Naive thymus-derived CD4-positive, alpha-beta T cell (primary cell): ENCODE measurements at places on chromosomes 16 and 17.

DNA sequence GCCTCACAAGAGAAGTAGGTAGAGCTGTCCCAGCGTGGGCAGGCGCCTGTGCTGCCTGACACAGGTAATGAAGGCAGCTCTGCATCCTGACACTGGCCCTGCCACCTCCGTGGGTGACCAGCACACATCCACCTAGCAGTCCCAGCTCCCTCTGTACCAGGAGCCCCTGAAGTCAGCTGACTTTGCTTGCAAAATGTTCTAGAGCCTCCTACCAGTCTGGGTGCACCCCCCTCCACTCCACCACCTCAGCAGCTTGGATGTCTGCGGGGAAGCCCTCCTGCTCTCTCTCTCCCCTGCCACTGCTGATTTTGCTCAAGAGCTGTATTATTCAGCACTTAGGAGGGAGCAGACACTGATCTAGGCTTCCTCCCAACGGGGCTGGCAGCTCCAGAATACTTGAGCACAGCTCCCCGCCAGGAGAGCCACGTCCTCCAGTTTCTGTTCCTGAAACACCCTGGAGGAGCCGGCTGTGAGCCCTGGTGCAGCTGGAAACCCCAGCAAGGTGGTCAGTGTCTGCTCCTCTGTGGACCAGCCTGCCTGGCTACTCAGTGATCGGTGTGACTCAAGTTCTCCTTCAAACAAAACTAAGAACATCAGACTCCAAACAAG lies 1.0 kb downstream of the RNF166 start:
- no peaks in the 10 kb centered on the region for H3K27me3 ChIP-seq
- peak overlapping the region; percentile 56 for H3K4me3 ChIP-seq
- H3K36me3 ChIP-seq, result no peaks in the 10 kb centered on the region
- DNase-seq, result peak; percentile 52
- H3K27ac ChIP-seq, result peak overlapping the region; percentile 88

GRCh38 chr16:30766933-30767284 lies 4.8 kb downstream of the RNF40 start:
- DNase-seq, result no peak
- H3K27me3 ChIP-seq, result no peaks in the 10 kb centered on the region
- H3K27ac ChIP-seq, result no peak overlapping the region
- H3K36me3 ChIP-seq, result peaks cover 97% of the 10 kb centered on the region
- peaks cover 32% of the 10 kb centered on the region for H3K4me1 ChIP-seq

DNA sequence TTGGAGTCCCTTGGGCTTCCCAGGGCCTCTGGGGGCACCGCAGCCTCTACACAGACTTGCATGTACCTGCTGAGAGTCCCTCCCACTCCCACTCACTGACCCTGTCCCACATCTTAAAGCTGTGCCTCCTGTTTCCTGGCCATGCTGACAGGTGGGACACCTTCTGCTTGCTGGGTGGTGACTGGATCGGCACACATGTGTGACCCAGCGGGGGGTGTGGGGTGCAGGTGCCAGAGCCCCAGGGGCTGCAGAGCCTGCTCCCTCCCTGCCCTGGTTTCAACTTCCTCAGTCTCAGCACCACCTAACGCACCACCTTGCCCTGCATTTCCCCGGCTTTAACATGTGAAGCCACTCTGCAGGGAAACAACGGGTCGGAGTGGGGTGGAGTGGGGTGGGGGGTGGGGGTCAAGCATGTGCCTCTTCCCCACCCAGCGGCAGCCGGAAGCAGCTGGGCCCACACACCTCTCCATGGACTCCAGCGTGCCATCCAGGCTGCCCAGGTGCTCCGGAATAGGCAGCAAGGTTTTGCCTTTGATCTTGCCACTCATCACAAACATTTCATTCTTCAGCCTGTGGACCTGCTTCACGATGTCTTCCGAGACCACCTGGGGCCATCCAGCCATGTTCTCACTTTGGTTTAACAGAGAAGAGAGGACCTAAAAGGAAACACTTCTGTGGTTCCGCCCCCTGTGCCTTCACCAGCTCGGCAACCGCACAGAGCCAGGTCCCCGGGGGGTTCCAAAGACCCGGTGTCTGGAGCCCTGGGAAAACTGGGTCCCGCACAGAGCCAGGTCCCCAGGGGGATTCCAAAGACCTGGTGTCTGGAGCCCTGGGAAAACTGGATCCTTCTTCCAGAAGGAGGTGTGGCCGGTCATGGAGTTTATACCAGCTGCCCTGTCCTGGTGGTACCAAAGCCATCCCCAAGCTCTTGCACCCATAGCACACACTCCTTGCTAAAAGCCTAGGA lies 4.7 kb downstream of the DNAH17 start:
- H3K27ac ChIP-seq, result no peak overlapping the region
- H3K36me3 ChIP-seq, result no peaks in the 10 kb centered on the region
- H3K27me3 ChIP-seq, result no peaks in the 10 kb centered on the region

DNA sequence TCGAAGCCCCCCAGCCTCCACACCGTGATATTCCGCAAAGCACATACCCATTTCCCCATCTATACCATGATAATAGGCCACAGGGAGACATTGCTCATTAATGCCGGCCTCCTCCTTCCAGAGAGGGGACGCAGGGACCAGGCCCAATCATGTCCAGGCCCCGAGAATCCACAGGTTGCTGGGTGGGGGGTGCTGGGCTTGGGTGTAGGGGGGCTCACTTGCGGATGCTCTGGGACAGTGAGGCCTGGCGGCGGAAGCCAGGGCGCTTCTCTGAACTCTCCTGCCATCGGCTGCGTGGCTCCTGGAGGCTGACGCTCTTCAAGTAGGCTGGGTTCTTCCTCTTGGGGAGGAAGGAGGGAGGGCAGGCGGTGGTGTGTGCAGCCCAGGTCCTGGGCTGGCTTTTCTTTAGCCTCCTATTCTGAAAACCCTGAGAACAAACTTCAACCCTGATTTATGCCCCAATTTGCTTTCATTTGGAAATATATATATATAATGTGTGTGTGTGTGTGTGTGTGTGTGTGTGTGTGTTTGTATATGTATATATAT lies 12.2 kb downstream of the AANAT start:
- no peak for DNase-seq
- no peaks in the 10 kb centered on the region for H3K36me3 ChIP-seq
- H3K4me3 ChIP-seq, result no peak overlapping the region
- no peaks in the 10 kb centered on the region for H3K4me1 ChIP-seq

GRCh38 chr17:44086364-44087311 lies 16.1 kb downstream of the G6PC3 start:
- no peaks in the 10 kb centered on the region for H3K27me3 ChIP-seq
- no peak overlapping the region for H3K4me3 ChIP-seq
- H3K36me3 ChIP-seq, result peaks cover 77% of the 10 kb centered on the region
- H3K4me1 ChIP-seq, result no peaks in the 10 kb centered on the region
- no peak for DNase-seq

DNA sequence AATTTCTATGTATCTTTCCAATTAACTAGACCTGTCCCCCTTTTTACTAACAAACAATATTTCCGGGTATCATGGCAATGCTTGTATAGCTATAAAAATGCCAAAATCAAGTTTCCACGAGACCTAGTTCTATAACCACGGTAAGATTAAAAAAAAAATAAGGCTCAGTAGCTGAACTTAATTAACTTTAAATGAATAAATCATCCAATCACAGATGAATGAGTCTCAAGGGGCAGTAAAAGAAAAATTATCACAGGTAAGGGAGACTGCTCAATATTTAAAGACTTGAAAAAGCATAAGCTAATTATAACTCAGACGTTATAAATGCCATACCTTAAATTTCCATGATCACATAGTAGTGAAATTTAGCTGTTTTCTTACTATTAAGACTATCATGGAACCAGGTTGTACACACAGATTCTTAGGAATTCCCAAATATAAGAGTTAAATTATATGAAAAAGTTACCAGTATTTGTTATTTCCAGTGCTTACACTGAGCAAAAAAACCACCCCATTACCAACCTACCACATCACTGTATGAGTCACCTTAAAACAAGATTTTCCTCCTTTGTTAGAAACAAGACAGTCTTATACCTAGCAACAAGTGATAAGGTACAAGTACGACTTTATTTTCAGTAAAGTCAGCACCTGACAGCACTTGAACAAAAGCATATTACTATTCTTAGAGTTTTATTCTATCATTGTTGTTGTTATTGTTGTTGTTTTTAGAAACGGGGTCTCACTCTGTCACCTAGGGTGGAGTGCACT lies 20.6 kb downstream of the SSH2 start:
- no peaks in the 10 kb centered on the region for H3K4me1 ChIP-seq
- H3K27me3 ChIP-seq, result no peaks in the 10 kb centered on the region
- H3K27ac ChIP-seq, result no peak overlapping the region
- no peak for DNase-seq
- H3K4me3 ChIP-seq, result no peak overlapping the region

GRCh38 chr17:81966343-81967243 lies 5.6 kb upstream of the NOTUM start:
- H3K4me3 ChIP-seq, result no peak overlapping the region
- H3K27me3 ChIP-seq, result peaks cover 2% of the 10 kb centered on the region
- H3K27ac ChIP-seq, result peak overlapping the region; percentile 58
- no peak for DNase-seq
- peaks cover 23% of the 10 kb centered on the region for H3K4me1 ChIP-seq
- no peaks in the 10 kb centered on the region for H3K36me3 ChIP-seq

GRCh38 chr17:60825351-60825750 lies 147.7 kb downstream of the BCAS3 start:
- H3K27me3 ChIP-seq, result no peaks in the 10 kb centered on the region
- no peak overlapping the region for H3K4me3 ChIP-seq
- H3K4me1 ChIP-seq, result no peaks in the 10 kb centered on the region
- no peaks in the 10 kb centered on the region for H3K36me3 ChIP-seq

GRCh38 chr17:14803826-14804225 lies 461.3 kb downstream of the PMP22 start:
- DNase-seq, result no peak
- H3K27me3 ChIP-seq, result no peaks in the 10 kb centered on the region

- H3K4me1 ChIP-seq, result no peaks in the 10 kb centered on the region
- no peak overlapping the region for H3K27ac ChIP-seq
- DNase-seq, result peak; percentile 58
- H3K4me3 ChIP-seq, result no peak overlapping the region
These were observed 10.8 kb upstream of the SLC46A1 start for GRCh38 chr17:28416703-28417311.

DNA sequence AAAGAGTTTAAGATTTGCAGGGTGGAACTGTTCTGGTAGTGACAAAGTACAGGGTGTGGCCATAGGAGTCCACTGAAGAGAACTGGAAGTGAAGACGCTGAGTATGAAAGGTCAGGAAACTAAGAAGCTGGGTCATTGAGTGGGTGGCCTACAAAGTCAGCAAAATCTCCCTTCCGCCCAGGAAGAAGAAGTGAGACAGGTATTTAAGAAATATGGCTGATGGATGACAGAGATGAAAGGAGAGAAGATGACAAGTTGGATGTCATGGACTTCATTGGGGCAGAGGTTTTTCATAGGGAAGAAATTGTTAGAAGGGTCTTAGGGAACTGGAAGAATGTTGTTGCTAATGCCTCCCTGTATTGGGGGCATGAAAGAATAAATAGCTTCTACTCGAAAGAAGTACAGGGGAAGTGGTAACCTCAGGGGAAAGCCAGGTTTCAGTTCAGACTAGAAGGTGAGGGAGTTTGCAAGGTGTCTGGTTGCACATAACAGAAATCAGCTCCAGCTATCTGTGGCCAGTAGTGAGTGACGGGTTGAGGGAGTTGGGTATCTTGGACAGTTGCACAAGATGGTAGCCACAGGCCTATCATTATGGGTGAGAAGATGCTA lies 33.6 kb upstream of the MED13 start:
- no peaks in the 10 kb centered on the region for H3K4me1 ChIP-seq
- H3K27me3 ChIP-seq, result no peaks in the 10 kb centered on the region
- no peak overlapping the region for H3K27ac ChIP-seq

- no peaks in the 10 kb centered on the region for H3K4me1 ChIP-seq
- H3K4me3 ChIP-seq, result no peak overlapping the region
- H3K36me3 ChIP-seq, result no peaks in the 10 kb centered on the region
- H3K27me3 ChIP-seq, result no peaks in the 10 kb centered on the region
These were observed 55.5 kb downstream of the SYT17 start for GRCh38 chr16:19223235-19224170.

GRCh38 chr17:59342681-59343131 lies 11.3 kb downstream of the YPEL2 start:
- DNase-seq, result no peak
- H3K27me3 ChIP-seq, result no peaks in the 10 kb centered on the region
- H3K4me1 ChIP-seq, result peaks cover 21% of the 10 kb centered on the region
- no peak overlapping the region for H3K4me3 ChIP-seq
- H3K27ac ChIP-seq, result no peak overlapping the region
- no peaks in the 10 kb centered on the region for H3K36me3 ChIP-seq

DNA sequence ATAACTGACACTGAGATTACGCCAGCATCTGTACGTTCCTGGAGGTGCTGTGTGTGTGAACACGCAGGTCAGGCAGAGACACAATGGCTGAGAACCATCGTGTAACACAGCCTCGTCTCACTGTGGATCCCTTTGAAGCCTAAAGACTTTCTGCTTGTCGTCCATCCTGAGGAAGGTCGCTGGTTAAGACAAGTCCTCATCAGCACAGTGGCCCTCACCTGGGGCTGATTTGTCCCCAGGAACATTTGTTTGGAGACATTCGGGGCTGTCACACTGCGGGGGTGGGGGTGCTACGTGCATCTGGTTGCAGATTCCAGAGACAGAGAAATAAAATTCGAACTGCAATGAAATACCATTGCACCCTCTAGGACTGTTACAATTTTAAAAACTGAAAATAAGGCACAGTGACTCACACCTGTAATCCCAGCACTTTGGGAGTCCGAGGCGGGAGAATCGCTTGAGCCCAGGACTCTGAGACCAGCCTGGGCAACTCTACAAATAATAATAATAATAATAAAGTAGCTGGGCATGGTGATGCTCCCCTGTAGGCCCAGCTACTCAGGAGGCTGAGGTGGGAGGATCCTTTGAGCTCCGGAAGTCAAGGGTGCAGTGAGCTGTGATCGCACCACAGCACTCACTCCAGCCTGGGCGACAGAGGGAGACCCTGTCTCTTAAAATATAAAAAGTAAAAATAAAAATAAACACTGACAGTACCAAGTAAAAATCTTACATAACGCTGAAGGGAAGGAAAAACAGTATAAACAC lies 112.0 kb upstream of the METRNL start:
- H3K27me3 ChIP-seq, result no peaks in the 10 kb centered on the region
- DNase-seq, result no peak
- no peaks in the 10 kb centered on the region for H3K36me3 ChIP-seq
- no peak overlapping the region for H3K4me3 ChIP-seq
- H3K27ac ChIP-seq, result no peak overlapping the region
- peaks cover 7% of the 10 kb centered on the region for H3K4me1 ChIP-seq

DNA sequence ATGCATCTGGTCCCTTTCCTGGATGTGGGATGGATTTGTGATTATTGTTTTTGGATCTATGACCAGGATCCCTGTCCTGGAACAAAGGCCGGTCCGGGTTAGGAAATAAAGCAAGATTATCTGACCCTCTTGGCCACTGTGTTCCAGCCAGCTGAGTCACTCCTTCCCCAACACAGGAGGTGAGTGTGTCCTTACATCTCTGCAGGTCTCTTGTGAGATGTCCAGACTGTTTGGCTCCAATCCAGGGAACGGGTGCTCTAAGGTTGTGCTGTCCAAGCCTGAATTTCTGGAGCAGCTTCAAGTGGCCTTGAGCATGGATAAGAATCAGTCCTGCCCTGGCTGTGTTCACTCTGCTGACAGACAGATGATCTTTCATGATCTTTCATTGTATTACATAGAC lies 136.5 kb upstream of the CCL2 start:
- H3K4me1 ChIP-seq, result no peaks in the 10 kb centered on the region
- no peak overlapping the region for H3K4me3 ChIP-seq
- no peaks in the 10 kb centered on the region for H3K27me3 ChIP-seq
- H3K27ac ChIP-seq, result no peak overlapping the region
- DNase-seq, result no peak
